ENCODE measurements at places on chromosomes 4 and X.

DNA sequence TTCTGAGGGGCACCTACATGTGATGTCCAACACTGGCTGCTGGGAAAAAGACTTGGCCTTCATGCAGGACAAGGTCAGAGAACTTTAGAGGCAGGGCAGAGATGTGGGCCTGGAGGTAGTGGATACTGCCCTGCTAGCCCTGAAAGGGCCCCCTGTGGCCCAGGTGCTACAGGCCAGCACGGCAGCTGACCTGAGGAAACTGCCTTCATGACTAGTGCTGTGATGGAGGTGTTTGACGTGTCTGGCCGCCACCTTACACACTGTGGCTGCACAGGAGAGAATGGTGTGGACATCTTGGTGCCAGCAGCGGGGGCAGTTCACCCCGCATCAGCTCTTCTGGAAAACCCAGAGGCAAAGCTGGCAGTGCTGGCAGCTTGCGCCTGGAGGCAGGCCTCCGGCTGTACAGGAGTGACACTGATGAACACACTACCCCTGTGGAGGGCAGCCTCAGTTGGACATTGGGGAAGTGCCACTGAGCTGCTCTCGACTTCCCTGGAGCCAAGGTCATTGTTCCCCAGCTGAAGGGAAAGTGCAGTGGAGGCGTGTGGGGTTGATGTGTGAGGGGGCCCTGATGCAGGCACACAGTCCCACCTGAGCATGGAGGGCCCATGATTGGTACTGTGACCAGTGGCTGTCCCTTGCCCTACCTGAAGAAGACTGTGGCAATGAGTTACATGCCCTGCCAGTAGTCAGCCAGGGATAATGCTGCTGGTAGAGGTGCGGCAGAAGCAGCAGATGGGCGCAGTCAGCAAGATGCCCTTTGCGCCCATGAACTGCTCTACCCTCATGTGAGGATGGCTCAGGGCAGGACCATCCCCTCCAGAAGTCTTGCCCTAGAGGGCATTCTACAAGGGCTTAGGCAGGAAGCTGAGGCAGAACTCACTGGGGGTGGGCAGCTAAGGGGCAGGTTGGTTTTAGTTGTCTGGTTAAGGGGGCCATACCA is 36.9 kb downstream of the COQ2 start:
- no peak for DNase-seq

DNA sequence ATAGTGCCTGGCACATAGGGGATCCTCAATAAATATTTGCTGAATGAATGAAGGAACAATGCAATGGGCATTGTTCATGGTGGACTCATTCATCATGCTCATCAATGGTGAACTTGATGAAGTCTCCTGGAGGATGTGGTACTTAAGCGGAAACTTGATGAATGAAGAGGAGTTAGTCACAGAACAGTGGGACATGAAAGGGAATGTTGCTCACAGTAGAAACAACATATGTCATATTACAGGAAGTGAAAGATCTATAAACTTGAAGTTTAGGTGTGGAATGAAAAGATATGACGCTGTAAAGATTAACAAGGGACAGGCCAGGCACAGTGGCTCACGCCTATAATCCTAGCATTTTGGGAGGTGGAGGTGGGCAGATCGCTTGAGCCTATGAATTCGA is 224.1 kb downstream of the PPP3CA start:
- no peak for DNase-seq

- DNase-seq: peak; percentile 54
These were observed 24.3 kb downstream of the ADD1 start for GRCh38 chr4:2867758-2868491.

DNA sequence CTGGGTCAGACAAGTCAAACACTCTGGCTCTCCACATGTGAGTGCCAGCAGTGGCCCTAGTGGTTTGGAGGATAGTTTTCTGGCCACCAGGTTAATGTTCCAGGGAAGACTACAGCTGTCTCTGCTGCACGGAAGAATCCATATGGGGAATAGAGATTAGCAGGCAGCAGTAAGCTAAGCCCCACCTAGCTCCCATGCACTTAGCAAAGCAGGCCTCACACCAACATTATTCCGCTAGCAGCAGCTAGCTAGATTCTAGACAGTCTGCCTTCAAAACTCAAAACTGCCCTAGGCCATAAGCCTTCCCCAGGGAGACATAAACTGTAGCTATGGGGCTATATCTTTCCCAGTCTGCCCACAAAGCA is 203.4 kb downstream of the CHIC1 start:
- no peak for DNase-seq

DNA sequence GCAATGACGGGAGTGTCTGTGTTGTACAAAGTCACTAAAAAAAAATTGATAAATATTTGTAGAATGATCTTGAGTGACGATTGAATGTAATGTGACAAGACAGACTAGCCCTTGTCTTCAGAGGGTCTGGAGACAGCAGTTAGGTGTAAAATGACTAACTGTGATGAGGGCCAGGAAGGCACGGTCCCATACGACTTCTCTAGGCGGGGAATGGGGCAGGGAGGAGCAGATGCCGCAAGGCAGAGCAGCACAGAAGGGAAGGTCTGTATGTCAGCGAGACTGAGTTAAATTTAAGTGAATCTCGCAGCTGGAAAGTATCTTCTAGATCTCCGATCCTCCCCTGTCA is 405 bp downstream of the CENPE start:
- peak; percentile 40 for DNase-seq

GRCh38 chr4:39571054-39571453 is 43.8 kb upstream of the UGDH start:
- DNase-seq: peak; percentile 41

DNA sequence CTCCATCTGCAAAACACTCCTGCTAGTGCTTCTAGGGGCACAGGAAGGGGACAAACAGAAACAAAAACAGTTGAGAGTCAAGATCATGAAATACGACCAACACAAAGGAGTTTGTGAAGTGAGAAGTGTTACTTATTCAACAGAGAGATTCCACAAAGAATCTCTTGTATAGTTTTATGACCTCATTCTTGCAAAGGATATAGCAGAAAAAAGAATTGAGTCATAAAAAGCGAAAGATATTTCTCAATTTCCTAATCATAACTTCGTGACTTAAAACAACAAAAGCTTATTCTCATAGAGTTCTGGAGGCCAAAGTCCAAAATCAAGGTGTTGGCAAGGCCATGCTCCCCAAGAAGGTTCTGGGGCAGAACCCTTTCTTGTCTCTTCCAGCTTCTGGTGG is 40.7 kb downstream of the TIGD4 start:
- DNase-seq: peak; percentile 30

DNA sequence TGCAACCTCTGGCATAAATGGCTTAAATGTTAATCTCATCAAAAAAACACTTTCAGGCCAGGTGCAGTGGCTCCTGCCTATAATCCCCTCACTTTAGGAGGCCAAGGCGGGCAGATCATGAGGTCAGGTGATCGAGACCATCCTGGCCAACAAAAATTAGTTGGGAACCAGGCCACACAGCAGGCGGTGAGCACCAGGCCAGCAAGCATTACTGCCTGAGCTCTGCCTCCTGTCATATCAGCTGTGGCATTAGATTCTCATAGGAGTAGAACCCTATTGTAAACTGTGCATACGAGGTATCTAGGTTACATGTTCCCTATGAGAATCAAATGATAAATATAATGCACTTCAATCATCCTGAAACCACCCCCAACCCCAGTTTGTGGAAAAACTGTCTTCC is 125.8 kb downstream of the LRBA start:
- DNase-seq: no peak

GRCh38 chr4:137181293-137181899 is 350.9 kb downstream of the PCDH18 start:
- no peak for DNase-seq

DNA sequence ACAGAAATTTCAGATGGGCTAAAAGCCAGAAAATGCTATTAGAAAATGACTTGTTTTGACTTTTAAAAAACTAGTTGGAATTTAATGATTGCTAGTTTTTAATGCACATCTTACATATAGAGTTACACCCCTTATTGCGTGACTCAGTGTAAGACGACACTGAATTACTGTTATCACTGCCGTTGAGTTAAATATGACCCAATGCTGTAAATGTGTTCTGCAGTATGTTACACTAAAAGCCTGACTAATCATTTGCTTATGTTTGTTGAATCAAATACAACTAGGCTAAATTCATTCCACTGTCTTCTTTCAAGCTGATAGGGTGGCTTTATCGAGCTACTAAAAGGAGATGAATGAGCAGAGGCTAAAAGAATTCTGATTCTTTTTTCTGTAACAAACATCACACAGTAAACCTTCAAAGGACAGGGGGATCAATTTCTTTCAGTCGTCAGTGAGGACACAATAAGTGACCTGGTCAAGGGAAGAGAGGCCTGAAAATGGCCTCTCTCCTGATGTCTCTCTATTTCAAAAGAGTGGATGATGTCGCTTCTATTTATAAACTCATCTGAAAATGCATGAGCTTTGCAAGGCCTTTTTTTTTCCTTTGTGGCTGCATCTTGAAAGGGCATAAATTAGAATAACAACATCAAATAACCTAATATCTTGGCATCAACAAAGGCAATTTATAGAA is 142.2 kb upstream of the KCNIP4 start:
- no peak for DNase-seq

DNA sequence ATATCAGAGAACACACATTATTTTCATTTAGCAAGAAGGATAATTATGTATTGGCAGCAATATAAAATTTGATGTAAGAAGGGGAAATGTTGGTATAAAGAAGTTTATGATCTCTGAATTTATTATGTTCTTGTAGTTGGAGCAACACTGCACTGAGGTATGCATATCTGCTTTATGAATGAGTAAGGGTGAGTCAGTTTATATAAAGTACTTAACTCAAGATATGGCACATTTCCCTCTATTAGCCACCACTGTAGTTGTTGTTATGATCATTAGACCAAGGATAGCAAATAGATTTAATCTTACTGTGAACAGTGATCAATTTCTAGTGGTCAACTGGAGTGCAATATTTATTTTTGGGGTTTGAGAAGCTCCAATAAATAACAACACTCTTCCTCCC is 66.6 kb downstream of the SNX25 start:
- DNase-seq: peak; percentile 74

DNA sequence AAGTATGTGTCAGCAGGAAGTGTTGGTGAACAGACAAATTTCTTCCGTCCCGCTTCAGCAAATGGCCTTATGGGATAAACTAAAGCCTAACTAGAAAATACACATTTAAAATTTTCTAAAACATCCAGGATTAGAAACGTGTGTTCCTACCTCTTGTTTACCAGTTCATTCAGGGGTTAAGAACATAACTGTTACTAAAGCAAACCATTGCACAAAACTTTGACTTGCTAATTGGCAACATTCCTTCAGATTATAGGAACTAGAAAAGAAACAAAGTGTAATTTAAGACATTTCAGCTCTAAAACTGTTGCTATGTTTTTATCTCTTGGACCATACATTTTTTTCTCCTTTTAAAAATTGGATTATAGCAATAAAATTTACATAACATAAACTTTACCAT is 39.5 kb upstream of the CXCL13 start:
- no peak for DNase-seq

GRCh38 chr4:1300466-1301455 is 11.1 kb downstream of the MAEA start:
- peak; percentile 95 for DNase-seq

GRCh38 chrX:101237041-101237440 is 17.5 kb downstream of the DRP2 start:
- DNase-seq: no peak

DNA sequence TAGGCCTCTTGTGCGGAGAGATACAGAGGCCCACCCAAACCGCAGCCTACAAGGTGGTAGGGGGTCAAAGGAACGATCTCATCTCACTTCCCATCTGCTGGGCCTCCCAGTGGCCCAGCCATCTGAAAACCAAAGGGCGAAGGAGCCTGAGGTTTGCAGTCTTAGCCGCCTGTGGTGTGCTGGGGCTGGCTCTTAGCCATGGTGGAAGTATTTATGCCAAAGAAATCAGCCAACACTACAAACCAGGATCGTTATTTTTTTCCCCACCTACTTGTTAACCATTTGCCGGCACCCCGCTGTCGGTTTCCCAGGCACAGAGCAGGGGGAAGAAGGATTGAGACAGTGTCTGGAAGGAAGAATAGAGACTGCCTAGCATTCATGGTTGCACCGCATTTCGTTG is 30.9 kb upstream of the CDKL5 start:
- DNase-seq: no peak

DNA sequence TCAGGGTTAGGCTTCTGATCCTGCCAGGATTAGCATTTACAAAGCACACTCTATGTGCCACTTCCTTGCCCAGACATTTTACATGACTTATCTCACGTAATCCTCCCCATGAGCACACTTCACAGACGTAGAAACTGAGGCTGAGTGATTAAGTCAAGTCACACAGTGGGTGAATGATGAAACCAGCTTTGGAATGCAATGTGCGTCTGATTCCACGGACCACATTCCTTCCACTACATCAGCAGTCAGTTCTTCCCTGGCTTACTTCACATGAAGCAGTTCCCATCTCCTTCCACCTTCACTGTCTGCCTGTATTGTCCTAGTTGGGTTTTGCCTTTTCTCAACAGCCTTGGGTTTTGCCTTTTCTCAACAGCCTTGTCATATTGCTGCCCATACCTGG is 134.3 kb upstream of the PPARGC1A start:
- peak; percentile 72 for DNase-seq

DNA sequence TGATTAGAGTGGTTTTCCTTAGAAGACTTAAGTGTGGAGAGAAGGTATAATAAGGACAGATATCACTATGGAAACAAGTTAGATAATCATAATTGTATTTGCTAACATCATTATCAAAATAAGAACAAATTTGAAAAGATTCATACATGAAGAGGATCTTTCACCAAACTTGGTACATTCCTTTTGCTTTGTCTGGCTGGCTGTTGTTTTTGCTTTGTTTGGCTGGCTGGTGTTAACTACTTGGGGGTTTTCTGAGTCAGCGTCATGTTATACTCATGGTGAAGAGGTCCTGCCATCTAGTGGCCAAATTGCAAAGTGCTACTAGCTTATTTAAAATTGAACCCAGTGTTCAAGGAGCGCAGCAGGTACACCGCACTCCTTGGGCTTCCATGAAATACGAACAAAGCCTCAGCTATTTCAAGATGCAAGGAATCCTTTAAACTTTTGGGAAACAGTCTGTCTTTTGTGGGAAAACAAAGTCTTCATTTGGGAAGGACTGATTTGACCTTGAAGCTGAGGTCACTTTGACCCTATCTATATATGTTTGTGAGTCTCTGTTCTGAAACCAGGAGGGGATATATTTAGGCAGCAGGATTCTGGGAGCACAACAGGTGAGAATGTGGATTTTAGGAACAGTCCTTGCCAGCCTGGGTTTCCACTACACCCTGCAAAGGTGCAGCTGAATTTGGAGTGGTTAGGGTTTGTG is 129.7 kb downstream of the PLS3 start:
- peak; percentile 85 for DNase-seq

DNA sequence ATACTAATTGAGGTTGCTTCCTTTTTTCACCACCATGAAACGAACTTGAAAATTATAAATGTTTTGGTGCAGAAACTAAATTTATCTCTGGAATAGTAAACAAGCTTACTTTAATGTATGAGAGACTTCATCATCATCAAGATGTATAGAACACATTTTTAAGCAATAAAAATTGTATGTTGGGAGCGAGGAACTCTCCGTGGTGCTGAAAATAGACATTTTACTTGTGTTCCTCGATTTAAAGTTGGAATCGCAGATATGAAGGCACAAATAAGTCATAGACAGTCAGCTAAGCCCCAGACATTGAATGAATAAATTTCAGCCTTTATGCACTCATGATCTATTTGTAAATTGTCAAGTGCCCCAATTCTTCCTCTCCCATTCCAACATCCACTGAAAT is 310.7 kb downstream of the STK32B start:
- DNase-seq: peak; percentile 19

Data from iris pigment epithelial cell (primary cell).